ENCODE measurements at places on chromosomes 6 and 20. TPM values are rescaled to one million over a fixed set of nuclear protein-coding genes. Genes with fewer than 3 reads are reported as not detected.

The OR2H1 gene
- total RNA-seq, result not detected

GRCh38 chr6:11363881-11364576, 131.6 kb upstream of the NEDD9 start:
- no peak for DNase-seq

DNA sequence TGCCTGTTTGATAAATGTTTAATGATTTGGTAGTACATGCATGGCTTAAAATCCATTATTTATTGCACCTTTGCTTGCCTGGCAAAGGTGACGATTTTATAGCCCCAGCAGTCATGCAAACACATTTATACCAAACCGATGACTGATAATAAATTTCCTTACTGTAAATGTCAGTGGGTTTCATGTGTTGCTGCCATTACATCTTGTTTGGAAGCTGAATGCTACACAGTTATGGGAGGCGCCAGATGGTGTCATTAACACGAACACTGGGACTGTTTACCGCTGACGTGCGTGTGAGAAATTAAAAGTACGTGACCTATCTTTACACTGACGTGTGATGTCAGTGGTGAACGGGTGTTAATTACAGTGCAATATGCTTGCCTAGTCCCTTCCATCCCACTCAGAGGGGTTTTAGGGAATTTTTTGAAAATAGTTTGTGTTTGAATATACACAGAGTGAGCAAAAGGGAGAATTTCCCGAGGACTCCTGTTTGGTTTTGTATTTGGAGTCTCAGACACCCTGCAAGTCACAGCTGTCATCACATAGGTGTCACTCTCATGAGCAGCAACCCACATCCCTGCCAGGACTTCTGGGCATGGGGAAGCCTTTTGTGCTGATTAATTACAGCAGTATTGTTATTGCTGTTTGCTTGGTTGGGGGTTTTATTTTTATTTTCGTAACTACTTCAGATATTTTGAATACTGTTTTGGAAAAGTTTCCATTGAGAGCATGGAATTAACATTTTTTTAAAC, 151.8 kb upstream of the INSM1 start:
- no peak for DNase-seq

The HLA-E gene
- 86.1 TPM for total RNA-seq

DNA sequence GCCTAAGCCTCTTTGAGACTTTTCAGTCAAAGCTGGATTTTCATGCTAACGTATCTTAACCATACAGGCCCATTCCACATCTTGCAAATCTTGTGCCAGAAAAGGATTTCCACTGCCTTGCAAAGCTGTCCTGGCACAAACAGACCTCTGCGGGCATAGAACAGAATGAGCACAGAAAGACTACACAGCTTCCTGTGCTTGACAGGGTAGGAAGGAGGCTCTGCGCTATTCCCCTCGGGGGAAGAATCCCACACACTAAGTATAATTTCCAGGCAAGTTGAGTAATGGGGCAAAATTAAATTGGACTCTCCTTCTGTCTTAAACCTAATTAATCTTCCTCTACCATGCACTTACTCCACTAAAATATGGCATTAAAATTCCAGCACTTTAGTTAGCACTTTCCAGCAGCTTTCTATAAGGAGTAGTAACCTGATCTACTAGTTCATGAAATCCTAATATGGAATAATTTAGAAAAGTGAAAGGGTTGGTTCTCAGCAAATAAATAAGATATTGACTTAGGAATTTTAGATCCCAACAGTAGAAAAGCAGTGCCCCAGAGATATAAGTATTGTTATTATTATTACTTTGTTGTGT, 532.1 kb upstream of the JAG1 start:
- no peak for DNase-seq

The SLC22A16 gene
- total RNA-seq, result not detected

All from A172 (cell line).